Stimulated activated CD8-positive, alpha-beta memory T cell treated with anti-CD3 and anti-CD28 coated beads, Interleukin-7, amount 100 ng/mL, for 1 hour (primary cell): ENCODE measurements at places on chromosomes 3 and 15.

GRCh38 chr15:62847900-62848489 lies 194.6 kb upstream of the TPM1 start:
- no peak for DNase-seq

GRCh38 chr3:10956986-10957385 lies 35.6 kb upstream of the SLC6A1 start:
- DNase-seq = no peak

GRCh38 chr3:184619787-184620430 lies 58.3 kb downstream of the EPHB3 start:
- no peak for DNase-seq

DNA sequence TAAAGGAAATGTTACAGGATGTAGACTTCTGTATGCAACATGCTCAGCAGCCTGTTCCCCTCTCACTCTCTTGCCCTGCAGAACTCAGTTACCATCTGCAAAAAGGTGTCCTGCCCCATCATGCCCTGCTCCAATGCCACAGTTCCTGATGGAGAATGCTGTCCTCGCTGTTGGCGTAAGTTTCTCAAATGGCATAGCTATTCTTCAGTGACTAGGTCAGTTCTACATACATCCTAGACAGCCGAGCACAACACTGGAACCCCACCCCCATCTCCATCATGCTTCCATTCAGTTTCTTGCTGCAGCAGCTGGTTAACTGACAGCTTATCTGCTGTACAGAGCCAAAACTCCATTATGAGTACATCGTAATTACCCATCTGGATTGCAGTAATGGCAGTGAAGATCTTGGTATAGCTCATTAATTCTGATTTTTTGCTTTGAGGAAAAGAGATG lies 4.5 kb downstream of the THBS1 start:
- DNase-seq = no peak

GRCh38 chr15:46961795-46962194 lies 755.5 kb upstream of the SEMA6D start:
- DNase-seq = no peak

GRCh38 chr3:152942366-152942765 lies 107.4 kb downstream of the P2RY1 start:
- DNase-seq = no peak

GRCh38 chr15:101813803-101814534 lies 2.0 kb downstream of the OR4F15 start:
- no peak for DNase-seq

DNA sequence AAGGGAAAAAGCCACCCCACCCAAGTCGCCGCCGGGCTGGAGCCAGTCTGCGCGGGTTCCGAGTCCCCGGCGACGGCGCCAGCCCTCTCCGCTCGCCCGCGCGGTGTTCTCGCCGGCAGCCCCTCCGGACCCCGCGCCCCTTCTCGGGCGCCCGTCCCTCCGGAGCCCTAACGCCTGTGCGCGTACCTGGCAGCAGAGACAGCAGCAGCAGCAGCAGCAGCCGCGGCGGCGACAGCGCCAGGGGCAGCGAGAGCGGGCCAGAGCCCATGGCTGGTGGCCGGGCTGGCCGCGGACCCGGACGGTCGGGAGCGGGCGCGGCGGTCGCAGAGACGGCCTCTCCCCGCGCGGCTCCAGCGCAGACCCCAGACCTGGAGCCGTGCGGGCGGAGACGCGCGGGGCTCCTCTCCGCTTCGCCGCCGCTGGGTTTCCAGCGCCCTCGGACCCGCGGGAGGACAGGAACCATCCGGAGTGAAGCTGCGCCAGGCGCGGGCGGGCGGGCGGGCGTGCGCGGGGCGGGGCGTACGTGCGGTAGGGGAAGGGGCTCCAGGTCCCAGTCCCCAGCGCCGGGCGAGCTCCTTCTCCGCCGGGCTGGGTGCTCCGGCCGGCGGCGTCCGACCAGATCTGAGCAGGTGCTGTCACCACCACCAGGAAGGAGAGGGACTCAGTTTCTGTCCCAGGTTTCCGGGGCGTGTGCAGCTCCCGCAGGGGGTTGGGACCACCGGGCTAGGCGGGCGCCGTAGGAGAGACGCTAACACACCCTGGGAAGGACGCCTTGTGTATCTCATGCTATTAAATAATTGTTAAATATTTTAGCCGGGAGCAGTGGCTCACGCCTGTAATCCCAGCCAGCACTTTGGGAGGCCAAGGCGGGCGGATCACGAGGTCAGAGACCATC lies at the start of gene CHRNA3:
Gene CHRNA3 (minus strand): TSS at position 470 of the 895 bp plus-strand sequence. CDS start 202 bp downstream, at position 268.
- no peak for DNase-seq

GRCh38 chr3:100352296-100353231 lies 18.0 kb downstream of the NIT2 start:
- no peak for DNase-seq

DNA sequence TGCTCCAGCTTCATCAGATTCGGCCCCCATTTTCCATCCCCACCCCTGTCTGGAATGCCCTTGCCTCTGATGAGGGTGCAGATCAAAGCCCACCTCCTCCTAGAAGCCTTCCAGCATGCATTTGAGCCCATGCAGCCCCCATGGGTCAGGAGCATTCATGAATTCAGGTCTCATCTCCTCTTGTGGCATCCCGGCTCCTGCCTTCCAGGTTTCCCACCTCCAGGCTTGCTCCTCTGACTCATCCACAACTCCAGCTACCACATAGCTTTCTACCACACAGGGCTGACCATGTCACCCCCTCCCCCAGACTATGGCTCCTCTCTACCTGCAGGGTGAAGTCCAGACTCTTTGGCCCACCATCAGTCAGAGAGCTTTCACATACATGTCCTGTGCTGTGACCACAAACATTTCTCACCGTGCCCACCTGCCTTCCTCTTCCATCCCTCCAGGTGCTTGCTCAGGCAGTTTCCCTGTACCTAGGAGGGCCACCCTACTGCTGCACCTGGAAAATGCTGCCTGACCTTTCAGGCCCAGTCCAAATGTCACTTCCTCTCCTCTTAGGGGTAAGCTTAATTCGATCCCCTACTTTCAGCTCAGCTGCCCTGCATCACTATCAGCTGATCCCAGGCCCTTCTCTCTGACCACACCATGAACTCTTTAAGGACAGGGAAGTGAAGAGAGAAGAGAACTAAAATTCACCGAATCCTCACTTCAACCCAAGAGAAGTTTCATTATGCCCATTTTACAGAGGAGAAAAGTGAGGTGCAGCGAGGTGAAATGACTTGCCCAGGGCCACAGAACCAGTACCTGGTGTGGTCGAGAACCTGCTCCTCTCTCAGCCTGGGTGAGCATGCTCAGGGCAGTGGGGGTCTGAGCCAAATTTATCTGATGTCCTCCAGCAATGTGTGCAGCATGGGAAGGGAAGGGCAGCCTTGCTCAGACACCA lies 13.7 kb upstream of the FGD5 start:
- DNase-seq = no peak

DNA sequence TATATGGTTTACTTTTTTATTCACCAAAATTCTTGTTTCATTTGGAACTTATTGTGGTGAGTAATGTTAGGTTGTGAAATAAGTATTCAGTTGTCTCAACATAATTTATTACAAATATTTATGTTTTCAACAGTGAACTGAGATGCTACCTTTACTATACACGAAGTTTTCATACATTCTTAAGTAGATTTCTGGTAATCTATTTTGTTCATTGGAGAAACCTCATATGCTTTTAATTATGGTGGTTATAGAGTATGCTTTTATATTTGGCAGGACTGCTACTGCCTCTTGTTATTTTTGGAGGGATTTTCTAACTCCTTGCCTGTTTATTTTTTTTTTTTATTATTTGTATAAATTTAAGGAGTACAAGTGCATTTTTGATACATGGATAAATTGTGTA lies 253.1 kb downstream of the NLGN1 start:
- no peak for DNase-seq

- peak; percentile 7 for DNase-seq
Measured at GRCh38 chr3:127455541-127456450, 134.7 kb downstream of the TPRA1 start.

DNA sequence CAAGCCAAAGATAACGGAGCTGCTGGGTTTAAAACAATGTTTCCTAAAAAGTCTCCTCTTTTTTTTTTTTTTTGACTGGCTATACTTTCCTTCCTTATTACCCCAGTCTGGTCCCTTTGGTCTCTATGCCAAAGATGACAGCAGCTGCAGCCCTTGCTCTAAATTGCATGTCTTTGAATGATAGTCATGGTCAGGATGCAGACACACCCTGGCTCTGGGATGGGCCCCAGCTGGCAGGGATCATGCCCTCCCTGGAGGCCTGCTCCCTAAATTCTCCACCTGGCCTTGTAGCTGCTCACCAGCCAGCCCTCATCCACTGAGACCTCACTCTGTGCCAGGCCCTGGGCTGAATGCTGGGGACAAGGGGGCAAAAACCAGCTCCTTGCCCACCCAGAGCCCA lies 95.8 kb downstream of the MESD start:
- DNase-seq = no peak

- no peak for DNase-seq
Measured at GRCh38 chr3:42228796-42229195, 37.2 kb downstream of the CCK start.

DNA sequence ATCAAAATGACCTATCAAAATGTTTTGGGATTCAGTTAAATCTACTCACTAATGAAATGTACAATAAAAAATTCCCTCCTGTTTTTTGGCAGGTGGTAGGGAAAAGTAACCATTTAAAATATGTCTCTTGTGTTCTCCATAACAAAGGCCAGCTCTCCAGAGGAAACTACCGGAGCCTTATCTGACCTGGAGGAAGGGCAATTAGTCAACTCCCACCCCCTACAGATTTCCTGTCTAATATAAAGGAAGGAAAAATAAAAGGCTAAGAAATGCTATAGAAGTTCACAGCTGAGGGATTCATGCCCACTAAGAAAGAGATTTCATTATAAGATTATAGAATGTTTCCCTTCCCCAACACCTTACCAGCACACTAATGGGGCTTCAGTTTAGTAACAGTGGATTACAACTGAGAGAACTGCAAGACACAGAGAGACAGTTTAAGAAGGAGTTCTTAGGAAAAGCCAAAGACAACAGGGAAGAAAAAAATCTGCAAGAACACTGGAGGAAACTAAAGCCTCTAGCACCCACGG lies 376.5 kb upstream of the KCNMB2 start:
- no peak for DNase-seq

GRCh38 chr3:69231929-69232440 lies 109.6 kb upstream of the LMOD3 start:
- no peak for DNase-seq

- DNase-seq = no peak
Measured at GRCh38 chr15:75723171-75723846, 10.7 kb upstream of the CSPG4 start.

GRCh38 chr3:113084777-113085176 lies 94.0 kb downstream of the GTPBP8 start:
- no peak for DNase-seq
